ENCODE measurements at places on chromosomes 6 and 20.

DNA sequence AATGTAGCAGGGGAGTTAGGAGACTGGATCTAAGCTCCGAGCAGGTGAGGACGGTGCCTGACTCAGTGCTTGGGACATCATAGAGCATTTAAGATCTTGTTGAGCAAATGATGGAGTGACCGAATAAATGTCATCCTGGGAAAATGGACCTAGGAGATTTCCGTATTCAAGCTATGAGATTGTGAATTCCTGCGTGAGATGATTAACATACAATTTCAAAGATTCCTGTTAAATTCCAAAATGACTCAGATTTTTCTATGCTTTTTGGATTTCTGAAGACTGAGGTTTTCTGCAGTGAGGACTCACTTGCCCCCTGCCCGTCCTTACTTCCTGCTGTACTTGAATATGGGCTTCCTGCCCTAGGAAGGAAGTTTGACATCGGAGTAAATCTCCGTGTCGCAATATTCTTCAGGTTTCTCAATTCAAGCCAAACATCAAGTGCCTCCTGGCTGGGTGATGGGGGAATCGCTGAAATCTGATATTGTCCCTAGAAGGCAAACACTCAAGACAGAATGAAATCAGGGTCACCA is 5.2 kb downstream of the SYTL3 start:
- no peaks in the 10 kb centered on the region for H3K4me1 ChIP-seq
- no peaks in the 10 kb centered on the region for H3K27me3 ChIP-seq
- H3K27ac ChIP-seq = no peak overlapping the region
- DNase-seq = no peak
- H3K4me3 ChIP-seq = no peak overlapping the region

- H3K4me1 ChIP-seq = no peaks in the 10 kb centered on the region
- DNase-seq = peak; percentile 63
- H3K4me3 ChIP-seq = no peak overlapping the region
- H3K27ac ChIP-seq = no peak overlapping the region
- no peaks in the 10 kb centered on the region for H3K27me3 ChIP-seq
- H3K36me3 ChIP-seq = no peaks in the 10 kb centered on the region
Measured at GRCh38 chr6:131182991-131183425, 47.7 kb downstream of the AKAP7 start.

DNA sequence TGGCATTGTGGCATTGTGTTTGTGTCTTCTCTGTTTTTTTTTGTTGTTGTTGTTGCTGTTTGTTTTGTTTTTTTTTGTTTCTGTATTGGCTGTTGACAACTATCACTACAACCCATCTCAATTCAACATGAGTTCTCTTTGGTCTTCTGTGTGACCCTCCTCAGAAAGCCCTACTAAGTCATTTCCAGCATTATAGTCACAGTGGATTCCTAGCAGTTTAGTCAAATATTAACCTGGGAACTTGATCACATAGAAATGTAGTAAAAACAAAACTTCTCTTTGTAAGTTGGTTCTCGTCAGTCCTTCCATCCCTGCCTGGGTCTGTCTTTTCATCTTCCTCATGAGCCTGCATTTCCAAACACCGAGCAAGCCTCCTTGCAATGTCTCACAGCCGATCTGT is 16.8 kb downstream of the SLC17A2 start:
- H3K4me3 ChIP-seq = no peak overlapping the region
- H3K27ac ChIP-seq = no peak overlapping the region
- no peaks in the 10 kb centered on the region for H3K36me3 ChIP-seq
- H3K4me1 ChIP-seq = no peaks in the 10 kb centered on the region
- H3K27me3 ChIP-seq = no peaks in the 10 kb centered on the region

DNA sequence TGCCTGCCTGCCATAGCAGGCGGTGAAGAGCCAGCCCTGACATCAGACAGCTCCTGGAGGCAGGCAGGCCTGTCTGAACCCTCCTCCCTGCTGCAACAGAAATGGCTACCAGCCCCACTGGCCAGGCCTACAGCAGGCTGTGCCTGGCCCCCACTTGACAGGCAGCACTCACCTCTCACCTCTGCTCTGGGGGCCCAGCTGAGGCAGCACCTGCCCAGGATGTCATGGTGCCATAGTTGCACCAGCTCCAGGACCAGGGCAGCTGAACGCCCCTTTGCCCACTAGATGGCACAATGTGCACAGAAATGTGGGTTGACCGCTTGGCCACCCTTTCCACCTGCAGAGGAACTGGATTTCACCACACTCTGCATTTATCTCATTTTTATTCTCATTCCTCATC is 30.6 kb downstream of the MRPL14 start:
- no peaks in the 10 kb centered on the region for H3K4me1 ChIP-seq
- no peaks in the 10 kb centered on the region for H3K36me3 ChIP-seq
- no peak overlapping the region for H3K4me3 ChIP-seq
- DNase-seq = peak; percentile 76
- no peak overlapping the region for H3K27ac ChIP-seq

- H3K36me3 ChIP-seq = no peaks in the 10 kb centered on the region
- no peak overlapping the region for H3K27ac ChIP-seq
- peaks cover 14% of the 10 kb centered on the region for H3K4me1 ChIP-seq
- H3K4me3 ChIP-seq = no peak overlapping the region
Measured at GRCh38 chr20:61719691-61720347, 345.9 kb downstream of the TAF4 start.

GRCh38 chr6:21384216-21384615 is 209.3 kb upstream of the SOX4 start:
- peak overlapping the region; percentile 39 for H3K27ac ChIP-seq
- H3K4me1 ChIP-seq = peaks cover 31% of the 10 kb centered on the region
- H3K4me3 ChIP-seq = no peak overlapping the region
- no peak for DNase-seq
- no peaks in the 10 kb centered on the region for H3K27me3 ChIP-seq
- H3K36me3 ChIP-seq = no peaks in the 10 kb centered on the region

DNA sequence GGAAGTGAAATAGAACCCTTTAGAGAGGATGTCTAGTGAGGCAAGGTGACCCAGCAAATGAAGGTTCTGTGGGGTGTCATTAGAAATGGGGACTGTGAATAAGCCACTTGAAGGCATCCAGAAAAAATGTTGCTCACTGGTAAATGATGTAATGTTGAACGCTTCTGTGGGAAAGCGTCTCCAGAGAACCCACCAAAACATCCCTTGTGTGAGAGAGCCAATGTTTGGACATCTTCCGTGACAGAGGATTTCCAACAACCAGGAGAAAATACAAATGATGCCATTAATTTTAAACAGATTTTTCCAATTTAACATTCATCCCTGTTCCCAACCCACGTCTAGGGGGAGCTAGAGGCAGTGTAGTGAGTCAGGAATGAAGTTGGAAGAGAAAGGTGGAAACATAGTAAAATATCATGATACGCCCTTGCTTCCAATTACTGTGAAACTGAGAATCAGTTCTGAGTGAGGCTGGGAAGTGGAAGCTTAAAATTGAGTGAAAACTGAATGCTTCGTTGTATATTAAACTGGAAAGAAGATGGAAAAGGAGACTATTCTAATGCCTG is 584.2 kb downstream of the CD109 start:
- no peaks in the 10 kb centered on the region for H3K4me1 ChIP-seq
- no peak overlapping the region for H3K27ac ChIP-seq
- no peak for DNase-seq

DNA sequence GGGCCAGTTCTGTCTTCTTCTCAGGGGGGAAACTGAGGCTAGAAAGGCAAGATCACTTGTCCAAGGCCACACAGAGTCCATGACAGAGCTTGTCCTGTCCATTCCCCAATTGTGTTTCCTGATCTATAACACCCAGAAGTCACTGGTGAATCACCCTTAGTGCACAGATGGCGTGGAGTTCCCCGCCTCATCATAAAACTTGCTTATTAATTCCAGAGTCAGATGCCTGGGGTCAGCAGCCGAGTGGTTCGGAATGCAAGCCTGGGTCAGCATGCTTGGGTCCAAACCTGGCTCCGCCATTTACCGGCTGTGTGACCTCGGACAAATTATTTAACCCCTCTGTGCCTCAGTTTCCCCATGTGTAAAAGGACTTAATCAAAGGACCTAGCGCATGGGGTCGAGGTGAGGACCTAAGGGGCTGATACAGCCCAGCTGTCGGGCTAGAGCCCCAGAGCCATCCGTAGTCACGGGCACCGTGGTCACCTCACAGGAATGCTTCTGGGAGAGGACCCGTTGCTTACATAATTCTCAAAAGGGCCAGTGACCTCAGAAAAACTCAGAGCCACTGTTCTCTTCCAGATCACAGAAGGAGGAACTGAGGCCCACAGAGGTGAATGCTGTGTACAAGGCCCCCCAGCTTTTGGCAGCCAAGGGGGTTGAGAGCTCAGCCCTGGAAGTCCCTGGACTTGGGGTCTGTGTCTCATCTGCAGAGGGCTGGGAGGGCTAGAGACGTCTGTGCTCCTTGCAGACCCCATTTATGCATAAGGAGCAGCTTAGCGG is 1.4 kb upstream of the ZBP1 start:
- no peak overlapping the region for H3K4me3 ChIP-seq
- no peak for DNase-seq
- no peaks in the 10 kb centered on the region for H3K36me3 ChIP-seq
- no peak overlapping the region for H3K27ac ChIP-seq
- H3K4me1 ChIP-seq = no peaks in the 10 kb centered on the region

DNA sequence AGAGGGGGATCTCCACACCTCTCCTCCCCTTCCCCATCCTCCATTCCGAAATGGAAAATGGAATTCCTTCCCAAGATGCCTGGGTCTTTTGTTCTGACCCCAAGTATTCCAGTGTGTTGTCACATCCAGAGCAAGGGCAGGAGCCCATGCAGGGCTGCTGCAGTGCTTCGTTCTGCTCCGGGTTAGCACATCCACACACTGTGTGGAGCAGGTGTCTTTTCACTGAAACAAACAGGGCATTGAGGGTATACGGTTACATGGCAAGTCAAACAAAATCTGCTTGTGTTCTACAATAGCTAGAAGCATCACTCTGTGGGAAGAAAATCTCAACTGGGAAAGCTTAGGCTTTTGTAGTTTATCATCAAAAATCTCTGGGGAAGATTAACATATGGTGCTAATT is 56.9 kb downstream of the LYRM2 start:
- H3K36me3 ChIP-seq = no peaks in the 10 kb centered on the region
- no peak overlapping the region for H3K4me3 ChIP-seq
- H3K4me1 ChIP-seq = peaks cover 12% of the 10 kb centered on the region
- H3K27ac ChIP-seq = peak overlapping the region; percentile 31
- H3K27me3 ChIP-seq = no peaks in the 10 kb centered on the region
- DNase-seq = peak; percentile 46

DNA sequence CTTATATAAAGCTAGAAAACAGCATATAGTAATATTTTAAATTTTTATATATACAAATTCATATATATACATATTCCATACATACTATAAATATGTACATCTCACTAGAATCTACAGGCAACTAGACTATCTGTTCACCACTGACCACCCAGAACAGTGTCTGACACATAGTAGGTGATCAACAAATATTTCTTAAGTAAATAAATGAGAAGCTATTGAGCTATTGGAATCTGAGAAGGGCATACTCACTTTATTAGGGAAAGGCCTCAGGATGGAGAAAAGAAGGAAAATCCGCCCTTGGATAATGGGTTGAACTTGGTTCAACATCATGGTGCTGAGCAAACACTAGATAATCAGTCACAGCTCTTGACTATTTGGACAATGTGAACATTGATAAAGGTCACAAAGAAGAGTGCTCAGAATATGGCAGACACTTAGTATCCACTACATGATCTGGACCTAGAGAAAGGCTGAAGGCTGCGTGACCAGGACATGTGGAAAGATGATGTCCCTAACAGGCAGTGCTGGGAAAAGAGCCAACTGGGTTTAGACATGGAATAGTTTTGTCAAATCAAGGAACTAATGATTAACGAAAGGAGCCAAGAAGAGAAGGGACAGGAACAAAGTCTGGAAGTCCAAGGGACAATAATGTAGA is 186.1 kb downstream of the TASP1 start:
- no peak overlapping the region for H3K4me3 ChIP-seq
- no peak for DNase-seq
- H3K27me3 ChIP-seq = no peaks in the 10 kb centered on the region
- H3K36me3 ChIP-seq = no peaks in the 10 kb centered on the region
- H3K4me1 ChIP-seq = no peaks in the 10 kb centered on the region

GRCh38 chr6:155247618-155248007 is 16.2 kb upstream of the CLDN20 start:
- no peaks in the 10 kb centered on the region for H3K36me3 ChIP-seq
- no peak overlapping the region for H3K27ac ChIP-seq
- H3K4me1 ChIP-seq = no peaks in the 10 kb centered on the region
- DNase-seq = no peak
- no peak overlapping the region for H3K4me3 ChIP-seq
- no peaks in the 10 kb centered on the region for H3K27me3 ChIP-seq

GRCh38 chr6:27592481-27593199 is 119.7 kb upstream of the ZNF184 start:
- peak; percentile 76 for DNase-seq
- no peaks in the 10 kb centered on the region for H3K36me3 ChIP-seq
- peak overlapping the region; percentile 74 for H3K4me3 ChIP-seq
- H3K27ac ChIP-seq = no peak overlapping the region
- H3K27me3 ChIP-seq = peaks cover 48% of the 10 kb centered on the region

DNA sequence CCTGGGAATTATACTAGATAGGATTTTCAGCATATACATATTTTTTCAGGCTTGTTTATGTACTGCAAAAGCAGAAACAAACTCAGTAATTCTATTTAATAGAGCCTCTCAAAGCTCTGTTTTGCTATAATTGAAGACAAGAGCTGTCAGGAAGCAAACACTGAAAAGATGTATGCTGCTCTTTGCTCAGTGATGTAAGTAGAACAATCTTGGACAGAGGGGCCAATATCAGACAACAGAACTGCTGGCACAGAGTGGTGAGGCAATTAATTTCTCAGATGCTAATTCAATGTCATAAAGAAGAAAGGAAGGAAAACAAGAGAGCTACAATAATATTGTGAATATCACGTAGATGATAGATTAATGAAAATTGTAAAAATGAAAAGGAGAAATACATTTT is 663.3 kb upstream of the ADGRB3 start:
- no peaks in the 10 kb centered on the region for H3K4me1 ChIP-seq
- H3K36me3 ChIP-seq = no peaks in the 10 kb centered on the region
- no peak overlapping the region for H3K4me3 ChIP-seq
- no peak overlapping the region for H3K27ac ChIP-seq
- H3K27me3 ChIP-seq = no peaks in the 10 kb centered on the region
- no peak for DNase-seq

GRCh38 chr6:37372116-37372515 is 18.3 kb downstream of the RNF8 start:
- no peak overlapping the region for H3K4me3 ChIP-seq
- no peaks in the 10 kb centered on the region for H3K27me3 ChIP-seq
- no peaks in the 10 kb centered on the region for H3K36me3 ChIP-seq
- no peak for DNase-seq

DNA sequence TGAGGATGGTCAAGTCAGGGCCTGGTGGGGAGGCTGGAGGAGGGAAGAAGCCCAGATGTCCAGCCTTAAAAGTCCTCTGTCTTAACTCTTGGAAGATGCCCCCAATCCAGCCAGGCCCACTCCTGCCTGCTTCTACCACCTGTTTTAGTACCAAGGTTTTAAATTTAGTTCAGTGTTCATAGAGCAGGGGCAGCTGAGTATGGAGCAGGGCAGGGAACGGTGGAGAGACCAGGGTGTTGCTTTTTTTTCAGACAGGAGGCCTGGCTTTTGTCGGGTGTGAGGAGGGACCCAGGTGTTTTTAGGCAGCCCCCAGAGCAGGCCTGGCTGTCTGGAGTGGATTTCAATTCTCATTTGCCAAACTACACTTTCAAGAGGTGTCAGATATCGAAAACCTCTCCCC is 278.8 kb downstream of the CDC5L start:
- peaks cover 39% of the 10 kb centered on the region for H3K4me1 ChIP-seq
- no peaks in the 10 kb centered on the region for H3K36me3 ChIP-seq
- H3K27ac ChIP-seq = no peak overlapping the region
- no peaks in the 10 kb centered on the region for H3K27me3 ChIP-seq
- no peak overlapping the region for H3K4me3 ChIP-seq

Data from neural progenitor cell (in vitro differentiated cells).